CD4-positive, alpha-beta memory T cell (primary cell): ENCODE measurements at places on chromosomes 7 and 10.
A peak's percentile ranks its signal among the peaks of the same experiment; 100 is the strongest.

- DNase-seq = peak; percentile 90
Observed at GRCh38 chr7:135980665-135981180, 3.6 kb upstream of the MTPN start.

DNA sequence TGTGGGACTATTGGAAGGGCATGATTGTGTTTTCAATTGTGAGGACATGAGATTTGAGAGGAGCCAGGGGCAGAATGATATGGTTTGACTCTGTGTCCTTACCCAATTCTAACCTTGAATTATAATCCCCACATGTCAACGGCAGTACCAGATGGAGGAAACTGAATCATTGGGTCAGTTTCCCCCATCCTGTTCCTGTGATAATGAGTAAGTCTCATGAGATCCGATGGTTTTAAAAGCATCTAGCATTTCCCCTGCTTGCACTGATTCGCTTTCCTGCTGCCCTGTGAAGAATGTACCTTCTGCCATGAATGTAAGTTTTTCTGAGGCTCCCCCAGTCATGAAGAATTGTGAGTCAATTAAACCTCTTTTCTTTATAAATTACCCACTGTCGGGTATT is 1367.1 kb downstream of the XPNPEP1 start:
- DNase-seq = no peak

DNA sequence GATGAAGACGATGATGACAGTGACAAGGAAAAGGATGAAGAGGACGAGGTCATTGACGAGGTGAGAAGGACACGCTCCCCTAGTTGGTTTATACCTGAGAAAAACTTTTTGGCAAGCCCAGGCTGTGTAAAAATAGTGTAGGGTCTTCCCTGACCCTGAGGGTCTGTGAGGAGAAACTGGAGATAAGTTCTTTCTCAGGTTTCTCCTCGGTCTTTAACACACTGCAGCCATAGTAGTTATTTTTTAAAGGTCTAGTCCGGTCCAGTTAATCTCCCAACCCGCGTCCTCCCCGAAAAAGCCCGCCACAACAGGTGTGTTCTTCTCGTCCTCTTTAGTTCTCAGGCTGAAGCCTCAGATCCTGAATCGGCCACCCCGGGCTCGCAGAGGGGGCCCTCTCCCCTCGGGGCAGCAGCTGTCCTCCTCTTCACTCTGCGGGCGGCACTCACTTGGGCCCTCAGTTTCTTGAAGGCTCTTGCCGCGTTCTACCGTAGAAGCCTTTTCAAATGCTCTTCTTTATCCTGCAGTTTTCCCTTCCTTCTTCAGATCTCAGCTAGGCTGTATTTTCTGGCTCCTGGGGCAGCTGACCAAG is 411 bp downstream of the BCCIP start:
- DNase-seq = no peak

- peak; percentile 9 for DNase-seq
Observed at GRCh38 chr7:108049962-108050361, 47.0 kb upstream of the LAMB1 start.
